ENCODE measurements at places on chromosomes 12 and 14.

GRCh38 chr12:41264281-41264680, 76.2 kb downstream of the PDZRN4 start:
- no peak for DNase-seq

DNA sequence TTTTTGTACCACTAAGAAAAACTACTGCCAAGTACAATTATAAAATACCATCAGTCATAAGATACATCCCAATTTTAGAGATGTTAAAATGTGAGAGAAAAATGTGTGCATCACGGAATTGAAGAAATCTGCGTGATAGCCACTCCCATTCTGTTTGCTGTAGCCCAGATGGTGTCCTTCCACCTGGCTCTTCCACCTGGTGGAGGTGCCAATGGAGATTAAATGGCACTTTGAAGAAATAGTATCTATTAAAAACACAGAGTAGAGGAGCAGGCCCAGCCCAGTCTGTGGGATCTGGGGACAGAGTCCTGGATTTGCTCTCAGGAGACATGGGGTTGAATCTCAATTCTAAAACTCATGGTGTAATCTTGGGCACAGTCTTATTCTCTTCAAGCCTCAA, 35.5 kb downstream of the TSPAN11 start:
- no peak for DNase-seq

DNA sequence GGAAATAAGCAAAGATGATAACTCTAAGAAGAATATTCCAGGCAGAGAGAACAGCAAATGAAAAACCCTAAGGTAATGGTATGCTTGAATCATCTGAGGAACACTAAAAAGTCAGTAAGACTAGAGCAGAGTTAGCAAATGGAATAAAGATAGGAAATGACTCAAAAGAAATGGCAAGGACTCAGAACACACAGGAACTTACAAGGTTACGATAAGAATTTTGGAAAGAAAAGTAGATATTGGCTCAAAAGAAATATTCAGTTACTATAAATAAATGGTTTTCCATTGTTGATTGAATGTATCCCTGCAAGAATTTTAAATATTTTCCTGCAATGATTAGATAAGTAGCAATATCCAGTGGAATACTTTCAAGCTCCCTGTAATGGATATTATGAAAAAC, 705.8 kb downstream of the C12orf50 start:
- no peak for DNase-seq

DNA sequence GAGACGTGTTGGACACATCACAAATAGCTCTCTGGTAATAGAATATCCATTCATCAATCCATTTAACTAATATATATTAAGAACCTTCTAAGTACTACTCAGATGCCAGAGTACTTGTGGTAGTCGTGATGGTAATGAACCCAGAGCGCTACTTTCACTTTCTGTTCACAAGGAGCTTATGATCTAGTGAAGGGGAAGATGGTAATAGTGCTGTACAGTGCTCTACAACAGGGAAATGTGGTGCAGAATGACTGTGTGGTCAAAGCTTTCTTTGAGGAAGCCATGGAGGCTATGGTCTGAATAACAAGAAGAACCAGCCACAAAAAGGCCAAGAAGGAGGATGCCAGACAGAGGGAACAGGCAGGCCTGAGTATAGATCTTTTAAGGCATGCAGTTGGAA, 212.0 kb downstream of the PTPRO start:
- DNase-seq, result no peak

- no peak for DNase-seq
Measured at GRCh38 chr12:75539889-75540288, 28.5 kb upstream of the KRR1 start.

DNA sequence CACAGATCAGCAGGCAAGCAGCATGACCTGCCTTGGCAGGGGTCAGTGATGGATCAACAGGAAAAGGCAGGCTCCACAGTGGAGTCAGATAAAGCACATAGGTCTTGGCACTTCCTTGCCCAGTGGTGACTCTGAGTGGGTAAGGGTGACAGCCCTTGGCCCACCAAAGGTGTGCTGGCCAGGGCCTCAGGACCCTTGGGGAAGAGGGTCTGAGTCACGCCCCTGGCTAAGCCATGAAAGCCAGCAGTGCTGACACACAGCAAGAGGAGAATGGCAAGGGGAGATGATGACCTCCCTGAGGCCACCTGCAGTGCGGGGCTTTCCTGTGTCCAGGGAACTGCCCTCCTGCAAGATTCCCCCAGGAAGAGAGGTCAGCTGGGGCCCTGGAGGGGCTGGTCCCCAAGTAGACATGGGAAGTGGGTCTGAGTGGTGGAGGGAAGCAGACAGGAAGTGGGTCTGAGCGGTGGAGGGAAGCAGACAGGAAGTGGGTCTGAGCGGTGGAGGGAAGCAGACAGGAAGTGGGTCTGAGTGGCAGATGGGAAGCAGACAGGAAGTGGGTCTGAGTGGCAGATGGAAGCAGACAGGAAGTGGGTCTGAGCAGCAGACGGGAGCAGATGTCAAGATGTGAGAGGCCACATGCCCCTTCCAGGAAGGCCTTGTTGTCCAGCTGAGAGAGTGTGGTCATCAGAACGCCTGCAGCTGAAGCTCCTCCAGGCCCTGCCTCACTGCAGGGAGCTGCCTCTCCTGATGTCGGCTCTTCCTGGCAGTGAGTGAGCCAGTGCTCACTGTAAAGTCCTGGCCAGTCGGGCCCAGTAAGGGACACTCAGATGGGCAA, 34.8 kb downstream of the DIO3 start:
- peak; percentile 34 for DNase-seq

DNA sequence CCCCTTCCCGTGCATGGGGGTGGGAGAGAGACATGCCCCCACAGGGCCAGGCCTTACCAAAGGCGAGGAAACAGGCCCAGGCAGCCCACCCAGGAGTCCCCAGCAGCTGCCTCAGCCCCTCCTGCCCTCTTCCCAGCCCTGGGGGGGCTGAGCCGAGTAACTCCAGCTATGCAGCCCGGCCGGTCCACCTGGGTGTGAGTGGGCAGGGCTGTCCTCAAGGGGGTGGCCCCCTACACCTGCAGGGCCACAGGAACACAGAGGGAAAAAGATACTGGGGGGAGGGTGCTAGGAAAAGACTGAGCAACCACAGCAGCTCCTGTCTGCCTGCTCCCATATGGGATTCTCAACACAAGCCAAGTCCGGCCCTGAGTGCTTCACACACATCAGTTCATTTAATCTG, 7.6 kb downstream of the FIGNL2 start:
- no peak for DNase-seq

- no peak for DNase-seq
Measured at GRCh38 chr14:39228044-39228443, 5.7 kb upstream of the MIA2 start.

DNA sequence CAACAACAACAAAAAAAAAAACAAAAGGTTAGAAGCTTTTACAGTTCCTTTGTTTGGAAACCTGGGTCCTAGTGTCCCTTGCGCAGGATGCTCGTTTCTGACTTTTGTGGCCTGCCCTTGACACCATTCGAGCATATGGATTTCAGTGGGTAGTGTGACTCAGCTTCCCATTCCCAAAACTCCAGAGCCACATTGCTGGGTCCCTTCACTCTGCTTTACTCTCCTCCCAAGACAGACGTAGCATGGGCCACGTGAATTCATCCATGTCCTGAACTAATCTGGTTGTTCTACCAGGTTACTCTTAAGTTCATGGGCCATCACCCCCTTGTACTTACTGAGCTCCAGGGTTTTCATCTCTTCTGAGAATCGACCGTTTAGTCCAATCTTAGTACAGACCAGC, 68.0 kb upstream of the MAX start:
- DNase-seq, result no peak

DNA sequence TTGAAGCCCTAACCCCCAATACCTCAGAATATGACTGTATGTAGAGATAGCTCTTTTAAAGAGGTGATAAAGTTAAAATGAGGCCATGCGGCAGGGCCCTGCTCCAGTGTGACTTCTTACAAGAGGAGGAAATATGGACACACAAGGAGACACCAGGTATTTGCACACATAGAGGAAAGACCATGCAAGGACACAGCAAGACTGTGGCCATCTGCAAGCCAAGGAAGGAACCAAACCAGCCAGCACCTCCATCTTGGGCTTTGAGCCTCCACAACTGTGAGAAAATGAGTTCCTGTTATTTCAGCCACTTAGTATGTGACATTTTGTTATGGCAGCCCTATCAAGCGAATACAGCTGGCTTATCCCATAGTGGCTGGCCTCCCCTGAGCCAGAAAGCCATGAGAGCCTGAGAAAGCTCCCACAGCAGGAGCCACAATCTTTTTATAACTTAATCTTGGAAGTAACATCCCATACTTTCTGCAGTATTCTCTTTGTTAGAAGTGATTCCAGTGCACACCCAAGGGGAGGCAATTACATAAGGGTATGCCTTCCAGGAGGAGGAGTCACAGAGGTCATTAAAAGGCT, 48.0 kb downstream of the TGFB3 start:
- no peak for DNase-seq

- no peak for DNase-seq
Measured at GRCh38 chr12:33944703-33945437, 77.4 kb upstream of the ALG10 start.

- no peak for DNase-seq
Measured at GRCh38 chr12:25119020-25119419, 75.9 kb downstream of the DNAI7 start.

GRCh38 chr12:116244001-116244400, 33.5 kb downstream of the MED13L start:
- DNase-seq, result no peak

GRCh38 chr14:52923902-52924575, 26.8 kb downstream of the FERMT2 start:
- no peak for DNase-seq

DNA sequence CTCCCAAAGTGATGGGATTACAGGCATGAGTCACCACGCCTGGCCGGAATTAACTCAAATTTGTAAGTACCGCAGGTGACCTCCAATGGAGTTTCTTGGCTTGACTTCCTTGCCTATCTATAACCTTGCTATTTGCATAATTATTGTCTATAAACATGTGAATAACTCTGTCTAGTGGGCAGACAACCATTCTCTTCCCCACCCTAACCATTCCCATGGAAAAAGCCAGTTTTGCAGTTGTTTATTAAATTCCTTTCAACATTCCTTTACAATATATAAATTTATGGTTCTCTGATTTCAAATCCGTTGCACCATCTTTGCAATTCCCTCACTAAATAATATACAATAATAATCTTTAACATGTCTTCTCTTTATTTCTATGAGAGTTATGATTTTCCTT, 61.0 kb upstream of the ZDHHC17 start:
- DNase-seq, result no peak

DNA sequence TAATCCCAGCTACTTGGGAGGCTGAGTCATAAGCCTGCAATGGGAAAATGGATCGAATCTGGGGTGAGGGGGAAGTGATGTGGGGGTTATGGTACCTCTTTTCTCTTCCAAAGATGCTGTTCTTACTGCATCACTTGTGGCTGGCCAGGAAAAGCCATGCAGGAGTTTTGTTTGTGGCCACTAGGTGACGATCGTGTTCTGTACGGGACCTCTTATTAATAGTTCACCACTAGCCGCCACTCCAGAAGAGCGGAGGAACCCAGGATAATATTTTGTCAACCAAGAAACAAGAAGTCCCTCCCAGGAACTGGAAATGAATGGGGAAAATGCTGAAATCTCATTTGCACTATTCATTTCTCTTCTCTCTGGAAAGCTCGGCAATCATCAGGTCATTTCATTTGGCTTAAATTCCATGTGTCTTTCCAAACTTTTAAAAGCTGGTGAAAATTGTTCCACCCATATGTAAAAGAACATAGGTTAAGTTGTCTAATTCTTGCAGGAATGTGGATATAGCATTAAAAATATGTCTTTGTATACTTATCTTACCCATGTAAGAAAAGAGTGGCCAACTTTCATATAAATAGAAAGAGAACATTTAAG, 8.9 kb downstream of the GPR65 start:
- DNase-seq, result no peak

DNA sequence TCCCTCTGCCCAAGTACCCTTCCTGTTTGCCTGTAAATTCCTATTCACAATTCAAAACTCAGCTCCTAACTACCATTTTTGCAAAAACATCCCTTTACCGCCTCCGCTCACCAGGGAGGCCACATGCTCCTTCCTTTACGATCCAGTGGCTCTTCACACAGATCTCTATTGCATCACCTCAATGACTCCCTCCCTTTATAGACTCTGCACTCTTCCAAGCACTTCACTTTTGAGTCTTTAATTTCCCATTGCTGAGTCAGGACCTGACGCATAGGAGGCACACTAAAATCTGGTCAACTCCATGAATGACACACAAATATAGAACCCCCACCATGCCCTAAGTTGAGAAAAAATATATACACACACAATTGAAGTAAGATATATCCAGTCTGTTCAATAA, 45.9 kb downstream of the PPP1R13B start:
- DNase-seq, result no peak

GRCh38 chr12:71243370-71243769, 85.6 kb upstream of the TSPAN8 start:
- no peak for DNase-seq

DNA sequence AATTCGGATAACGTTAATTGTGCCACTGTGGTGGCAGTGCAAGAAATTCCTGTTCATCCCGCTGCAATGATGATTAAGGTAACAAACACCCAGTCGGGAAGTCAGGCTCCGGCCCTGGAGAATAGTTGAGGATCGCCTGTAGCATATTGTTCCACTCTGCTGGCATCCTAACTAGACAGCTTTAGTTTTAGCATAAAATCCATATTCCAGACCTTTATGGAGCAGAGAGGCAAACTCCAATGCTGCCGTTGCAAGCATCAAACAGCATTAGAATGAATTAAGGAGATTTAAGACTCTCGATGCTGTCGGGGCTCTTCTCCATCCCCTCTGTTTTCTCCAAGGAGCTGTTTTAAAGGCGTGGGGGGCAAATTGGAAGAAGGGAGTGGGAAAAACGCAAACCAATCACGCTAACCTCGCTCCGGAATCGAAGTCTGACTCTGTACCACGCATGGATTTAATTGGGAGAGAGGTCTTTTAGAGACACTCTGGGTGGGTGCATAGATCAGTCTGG, 660.4 kb downstream of the VRK1 start:
- DNase-seq, result no peak

DNA sequence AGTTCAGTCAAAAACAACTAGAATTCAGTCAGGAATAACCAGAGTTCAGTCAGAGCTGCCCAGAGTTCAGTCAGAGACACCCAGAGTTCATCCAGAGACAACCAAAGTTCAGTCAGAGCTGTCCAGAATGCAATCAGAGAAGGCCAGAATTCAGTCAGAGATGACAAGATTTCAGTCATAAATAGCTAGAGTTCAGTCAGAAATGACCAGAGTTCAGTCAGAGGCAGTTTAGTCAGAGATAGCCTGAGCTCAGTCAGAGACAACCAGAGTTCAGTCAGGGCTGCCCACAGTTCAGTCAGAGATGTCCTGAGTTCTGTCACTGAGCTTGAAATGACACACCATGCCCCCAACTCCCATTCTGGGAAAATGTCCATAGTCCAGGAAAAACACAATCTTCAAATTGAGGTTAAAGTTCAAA, 1102.8 kb downstream of the BCL11B start:
- DNase-seq, result no peak
